ENCODE measurements at places on chromosomes 13 and 19. TPM values are rescaled to one million over a fixed set of nuclear protein-coding genes. Genes with fewer than 3 reads are reported as not detected.

DNA sequence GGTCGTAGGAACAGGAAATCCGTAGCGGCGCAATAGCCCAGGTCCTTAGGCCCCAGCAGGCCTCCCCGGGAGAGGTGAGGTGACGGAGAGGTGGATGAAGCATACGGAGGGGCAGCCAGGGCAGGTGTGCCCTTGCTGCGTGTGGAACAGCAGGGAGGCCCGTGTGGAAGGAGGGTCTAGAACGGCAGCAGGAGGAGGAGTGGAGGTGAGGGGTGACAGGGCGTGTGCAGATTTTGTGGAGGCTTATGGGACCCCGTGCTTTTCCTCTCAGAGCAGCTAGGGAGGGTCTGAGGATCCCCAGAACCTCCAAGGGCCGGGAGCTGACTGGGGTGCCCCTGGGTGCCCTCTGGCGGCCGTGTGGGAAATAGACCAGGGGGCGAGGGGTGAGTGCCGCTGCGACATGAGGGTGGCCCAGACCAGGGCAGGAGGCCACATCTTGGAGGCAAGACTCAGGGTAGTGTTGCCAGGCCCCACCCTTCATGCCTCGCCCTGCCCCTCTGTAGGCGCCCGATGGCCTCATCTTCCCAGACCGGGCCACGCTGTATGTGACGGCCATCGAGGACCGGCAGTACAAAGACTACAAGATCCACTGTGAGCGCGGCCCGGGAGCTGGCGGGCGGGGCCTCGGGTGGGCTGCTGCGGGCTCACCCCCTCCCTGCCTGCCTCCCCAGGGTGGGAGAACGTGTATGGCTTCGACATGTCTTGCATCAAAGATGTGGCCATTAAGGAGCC lies 5.0 kb upstream of the ADM5 start:
- peak; percentile 68 for DNase-seq

GRCh38 chr19:13963603-13964105 lies 11.3 kb downstream of the DCAF15 start:
- peak; percentile 62 for DNase-seq

DNA sequence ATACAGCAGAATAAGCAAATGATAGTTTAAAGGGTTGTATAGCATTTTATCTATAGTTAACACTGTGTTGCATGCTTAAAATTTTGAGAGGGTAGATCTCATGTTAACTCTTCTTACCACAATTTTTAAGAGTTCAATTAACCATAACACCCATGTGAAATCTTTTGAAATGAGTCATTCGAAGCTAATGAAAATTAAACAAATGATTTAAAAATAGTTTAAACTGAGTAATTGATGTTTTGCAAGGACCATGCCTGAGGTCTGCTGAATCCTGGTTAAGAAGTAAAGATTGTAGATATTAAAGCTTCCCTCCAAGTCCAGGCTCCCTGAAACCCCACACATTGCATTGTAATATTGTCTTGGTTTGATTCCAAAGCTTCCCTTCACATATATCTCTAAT lies 176.7 kb upstream of the RNF113B start:
- no peak for DNase-seq

DNA sequence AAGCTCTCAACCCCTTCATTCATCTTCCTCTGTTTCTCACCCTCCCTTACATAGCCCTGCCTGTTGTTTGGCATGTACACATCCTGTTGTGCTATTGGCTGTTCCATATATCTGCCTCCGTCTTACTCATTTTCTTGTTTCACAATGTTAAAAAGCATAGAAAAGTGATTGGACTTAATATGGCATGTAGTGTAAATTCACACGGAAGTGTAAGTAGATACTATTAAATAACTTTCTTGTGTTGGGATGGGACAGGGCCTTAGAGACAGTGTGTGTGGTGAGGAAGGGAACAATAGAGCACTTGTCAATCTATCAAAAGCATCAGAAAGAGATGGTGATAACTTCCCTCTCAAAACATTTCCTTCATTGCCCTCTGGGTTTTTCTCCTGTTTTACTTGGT lies 12.3 kb downstream of the LMO7 start:
- no peak for DNase-seq

- DNase-seq = no peak
Measured at GRCh38 chr19:31255174-31255799, 93.9 kb downstream of the TSHZ3 start.

DNA sequence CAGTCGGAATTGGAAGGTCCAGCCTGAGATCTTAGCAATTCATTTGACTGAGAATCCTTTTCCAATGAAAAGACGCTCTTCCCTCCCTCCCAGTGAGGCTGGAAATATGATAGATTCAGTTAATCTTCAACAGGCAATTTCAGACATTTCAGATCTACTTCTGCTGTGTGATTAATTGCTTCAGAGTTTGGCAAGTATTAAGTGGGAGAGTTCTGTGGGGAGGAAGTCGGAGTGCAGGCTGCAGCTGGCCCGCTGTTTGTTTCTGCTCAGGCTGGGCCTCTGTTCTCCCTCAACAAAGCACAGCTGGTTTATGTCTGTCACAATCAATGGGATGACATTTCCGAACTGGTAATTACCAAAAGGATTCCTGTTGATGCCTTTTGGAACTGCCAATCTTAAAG lies 178.2 kb downstream of the NDFIP2 start:
- DNase-seq = peak; percentile 52

DNA sequence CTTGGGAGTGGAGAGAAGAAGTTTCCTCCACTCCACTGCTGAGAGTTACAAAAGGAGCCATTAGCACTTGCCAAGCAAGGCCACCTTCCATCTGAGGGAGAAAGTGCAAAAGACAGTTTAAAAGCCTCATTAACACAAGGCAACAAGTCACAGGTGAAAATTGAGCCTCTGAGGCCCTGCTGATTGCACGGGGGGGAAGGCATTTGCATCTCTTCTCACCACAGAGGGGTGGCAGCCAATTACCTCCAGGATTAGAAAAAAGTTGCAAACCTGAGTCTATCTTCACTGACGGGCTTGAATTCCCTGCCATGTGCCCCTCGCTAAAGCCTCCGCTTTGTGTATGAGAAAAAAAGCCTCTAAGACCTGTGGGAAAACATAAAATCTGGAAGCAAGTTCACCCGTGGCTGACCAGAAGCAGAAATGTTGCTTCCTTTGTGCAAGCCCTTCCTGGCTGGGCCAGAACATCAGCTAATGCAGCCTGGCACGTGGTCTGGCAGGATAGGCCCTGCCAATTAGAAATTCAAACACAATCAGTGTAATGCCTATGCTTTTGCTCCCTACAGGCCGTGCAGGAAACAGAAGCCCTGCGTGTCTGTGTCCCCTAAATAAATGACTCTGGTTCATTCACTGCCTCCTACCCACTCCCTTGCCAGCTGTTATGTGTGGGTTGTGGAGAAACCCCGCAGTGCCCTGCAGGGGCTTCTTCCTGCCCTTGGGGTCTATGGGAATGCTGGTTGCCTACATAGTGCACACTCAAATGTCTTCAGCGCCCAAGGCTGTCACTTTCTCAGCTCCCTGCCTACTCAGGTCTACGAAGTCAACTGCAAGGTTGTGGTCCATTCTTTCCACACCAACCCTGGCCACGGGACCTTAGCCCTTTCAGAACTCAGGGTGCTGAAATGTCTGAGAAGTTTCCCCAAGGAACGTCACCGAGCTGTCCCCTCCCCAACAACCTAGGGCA lies 150.2 kb downstream of the UQCRFS1 start:
- no peak for DNase-seq

GRCh38 chr13:50654331-50654730 lies 189.2 kb downstream of the DLEU7 start:
- DNase-seq = no peak

DNA sequence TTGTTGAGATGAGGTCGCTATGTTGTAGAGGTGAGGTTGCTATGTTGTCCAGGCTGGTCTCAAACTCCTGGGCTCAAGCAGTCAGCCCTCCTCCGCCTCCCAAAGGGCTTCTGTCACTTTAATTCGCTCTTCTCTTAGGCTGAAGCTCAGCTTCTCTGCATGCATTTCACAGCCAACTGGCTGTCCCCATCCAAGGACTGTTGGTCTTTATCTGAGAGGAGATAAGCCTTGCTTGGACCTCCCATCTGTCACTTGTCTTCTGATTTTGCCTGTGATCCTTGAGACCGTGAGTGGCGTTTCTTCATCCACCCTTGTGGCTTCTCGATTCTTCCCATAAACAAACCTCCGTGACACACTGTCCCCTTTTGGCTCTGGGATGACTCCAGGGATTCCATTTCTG lies 24.4 kb downstream of the CERS1 start:
- DNase-seq = no peak

- DNase-seq = peak; percentile 66
Measured at GRCh38 chr19:29942404-29943261, 594 bp downstream of the URI1 start.

- DNase-seq = peak; percentile 32
Measured at GRCh38 chr19:42276284-42276683, 7.2 kb downstream of the CIC start.

DNA sequence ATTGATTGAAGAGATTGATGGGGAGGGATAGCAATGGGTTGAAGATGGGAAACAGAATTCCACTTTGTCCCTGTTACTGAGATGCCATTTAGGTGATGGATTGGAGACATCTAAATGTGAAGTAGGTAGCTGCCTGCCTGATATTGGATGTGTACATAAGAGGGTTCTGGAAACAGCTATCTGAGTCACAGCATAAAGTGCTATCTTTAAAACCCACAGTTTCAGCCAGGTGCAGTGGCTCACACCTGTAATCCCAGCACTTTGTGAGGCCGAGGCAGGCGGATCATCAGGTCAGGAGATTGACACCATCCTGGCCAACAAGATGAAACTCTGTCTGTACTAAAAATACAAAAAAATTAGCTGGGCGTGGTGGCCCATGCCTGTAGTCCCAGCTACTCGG lies 72.6 kb downstream of the DNAJC3 start:
- no peak for DNase-seq

DNA sequence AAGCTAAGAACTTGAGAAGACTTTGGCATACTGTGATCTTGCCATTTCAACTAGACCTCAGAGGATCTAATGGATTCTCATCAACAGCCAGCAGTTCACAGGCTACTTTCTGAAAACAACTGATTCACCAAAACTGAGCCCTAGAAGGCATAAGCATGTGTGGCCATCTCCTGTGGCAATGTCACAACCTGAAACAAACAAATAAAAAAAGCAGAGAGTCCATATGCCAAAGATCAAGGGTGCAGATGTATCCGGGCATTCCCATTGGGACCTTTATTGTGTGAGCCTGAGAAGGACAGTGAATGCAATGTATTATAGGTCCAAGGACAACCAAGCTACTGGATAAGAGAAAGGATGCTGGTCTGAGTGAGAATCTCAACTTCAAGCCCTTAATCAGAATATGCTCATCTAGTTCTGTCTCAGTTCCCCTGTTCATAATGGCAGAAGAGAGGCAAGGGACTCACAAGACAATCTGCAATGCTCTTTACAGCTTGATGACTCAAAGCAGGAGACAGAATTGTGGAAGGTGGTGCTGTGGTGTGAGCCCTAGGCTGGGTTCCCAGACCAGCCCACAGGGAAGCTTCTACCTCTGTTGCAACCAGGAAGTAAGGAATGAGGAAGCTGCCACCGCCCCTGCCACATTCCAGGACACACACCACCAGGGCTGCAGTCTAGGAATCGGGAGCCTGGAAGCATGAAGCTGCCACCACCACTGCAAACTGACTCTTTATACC lies 133.7 kb downstream of the RAP2A start:
- DNase-seq = peak; percentile 39

DNA sequence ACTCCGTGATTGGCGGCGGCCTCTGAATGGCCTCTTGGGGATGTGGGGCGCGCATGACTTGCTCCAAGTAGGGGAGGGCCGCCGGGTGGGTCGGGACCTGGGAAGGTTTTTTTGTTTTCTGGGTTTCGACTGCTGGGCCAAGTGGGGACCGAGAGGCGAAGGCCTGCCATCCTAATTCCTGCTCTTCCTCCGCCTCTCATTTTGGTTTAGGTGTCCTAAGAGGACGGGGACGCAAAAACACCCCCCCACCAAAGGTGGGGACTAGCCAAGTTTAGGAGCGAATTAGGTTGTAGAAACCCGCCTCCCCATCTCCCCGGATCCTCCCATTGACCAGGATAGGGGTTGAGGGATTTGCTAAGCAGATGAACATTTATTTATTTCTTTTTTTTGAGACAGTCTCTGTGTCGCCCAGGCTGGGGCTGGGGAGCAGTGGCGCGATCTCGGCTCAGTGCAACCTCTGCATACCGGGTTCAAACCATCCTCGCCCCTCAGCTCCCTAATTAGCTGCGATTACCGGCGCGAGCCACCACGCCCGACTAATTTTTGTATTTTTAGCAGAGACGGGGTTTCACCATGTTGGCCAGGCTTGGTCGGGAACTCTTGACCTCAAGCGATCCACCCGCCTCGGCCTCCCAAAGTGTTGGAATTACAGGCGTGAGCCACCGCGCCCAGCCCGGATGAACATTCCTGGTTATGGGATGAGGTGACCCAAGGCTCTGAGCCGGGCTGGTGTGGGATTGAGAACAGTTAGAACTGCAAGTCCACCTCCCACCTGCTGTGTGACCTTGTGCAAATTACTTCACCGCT lies 838 bp downstream of the PPP2R1A start:
- peak; percentile 58 for DNase-seq

DNA sequence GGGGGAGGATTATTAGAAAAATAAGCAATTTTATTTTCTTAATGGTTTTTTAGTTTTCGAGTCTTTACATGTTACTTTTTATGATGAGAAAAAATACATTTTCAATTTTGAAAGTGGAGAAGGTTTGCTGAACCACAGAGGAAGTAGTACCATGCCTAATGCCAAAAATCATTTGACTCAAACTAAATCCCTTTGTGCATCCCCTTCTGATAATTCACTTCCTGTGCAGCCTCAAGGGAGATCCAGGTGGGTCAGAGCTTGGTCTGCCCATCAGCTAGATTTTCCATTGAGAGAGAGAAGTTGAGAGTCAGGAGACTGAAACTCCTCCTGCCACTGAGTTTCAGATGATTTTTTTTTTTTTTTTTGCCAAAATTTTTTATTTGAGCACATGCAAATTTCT lies 571.7 kb downstream of the LIG4 start:
- no peak for DNase-seq

- no peak for DNase-seq
Measured at GRCh38 chr19:33998739-33999345, 173.5 kb upstream of the LSM14A start.

GRCh38 chr19:13865571-13866462 lies 11.1 kb upstream of the NANOS3 start:
- peak; percentile 76 for DNase-seq

- DNase-seq = no peak
Measured at GRCh38 chr13:100620792-100621191, 32.2 kb upstream of the GGACT start.

GRCh38 chr13:102897371-102898138 lies 51.7 kb downstream of the ERCC5 start:
- DNase-seq = peak; percentile 33

Gene KASH5
- not detected for total RNA-seq

Gene CPB2
- not detected for total RNA-seq

Gene CYP2F1
- total RNA-seq = not detected

Gene FCER2
- total RNA-seq = not detected

Gene IGLON5
- not detected for total RNA-seq

Gene ELL
- total RNA-seq = 19.0 TPM

Gene PRODH2
- total RNA-seq = not detected

Gene GNG7
- 40.2 TPM for total RNA-seq

Gene SERP2
- total RNA-seq = 19.6 TPM

Gene ZSCAN4
- total RNA-seq = 0.33 TPM

All from right cardiac atrium (tissue), 5 donors.